ENCODE measurements at places on chromosomes 4 and X.

DNA sequence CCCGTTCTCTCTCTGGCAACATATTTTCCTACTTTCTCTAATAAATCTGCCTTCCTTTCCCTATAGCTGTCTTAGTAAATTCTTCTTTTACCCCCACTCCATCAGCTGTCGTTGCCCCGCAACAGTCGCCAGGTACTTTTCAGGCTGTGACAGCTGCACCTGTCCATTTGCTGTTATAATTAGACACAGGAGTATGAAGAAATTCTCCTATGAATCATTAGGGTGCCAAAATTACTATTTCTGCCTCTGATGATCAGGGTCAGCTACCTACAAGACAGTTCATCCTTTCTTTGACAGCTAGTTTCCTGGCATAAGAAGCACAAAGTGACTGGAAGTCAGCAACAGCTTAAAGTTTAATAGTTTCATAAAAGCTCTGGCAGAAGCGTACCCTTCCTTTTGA, 19.5 kb upstream of the GALNTL6 start:
- DNase-seq = no peak

DNA sequence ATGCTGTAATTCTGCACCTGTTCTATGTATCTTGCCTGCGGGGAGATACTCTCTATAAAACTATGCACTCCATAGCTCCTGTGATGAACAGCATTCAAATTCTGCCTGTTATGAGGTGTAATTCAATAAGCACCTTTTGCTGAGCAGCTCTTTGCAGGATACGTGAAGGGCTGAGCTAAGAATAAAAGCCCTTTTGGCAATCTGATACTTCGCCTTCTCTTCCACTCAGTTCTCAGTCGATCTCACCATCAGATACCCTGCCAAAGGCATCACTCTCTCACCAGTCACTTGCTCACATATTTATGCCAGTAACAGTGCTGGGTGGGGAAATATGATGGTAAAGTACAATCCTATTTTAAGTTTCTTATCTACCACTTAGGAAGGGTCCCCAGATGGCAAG, 67.2 kb downstream of the RPS3A start:
- DNase-seq = no peak

GRCh38 chr4:117783716-117784115, 250.6 kb upstream of the NDST3 start:
- DNase-seq = no peak

DNA sequence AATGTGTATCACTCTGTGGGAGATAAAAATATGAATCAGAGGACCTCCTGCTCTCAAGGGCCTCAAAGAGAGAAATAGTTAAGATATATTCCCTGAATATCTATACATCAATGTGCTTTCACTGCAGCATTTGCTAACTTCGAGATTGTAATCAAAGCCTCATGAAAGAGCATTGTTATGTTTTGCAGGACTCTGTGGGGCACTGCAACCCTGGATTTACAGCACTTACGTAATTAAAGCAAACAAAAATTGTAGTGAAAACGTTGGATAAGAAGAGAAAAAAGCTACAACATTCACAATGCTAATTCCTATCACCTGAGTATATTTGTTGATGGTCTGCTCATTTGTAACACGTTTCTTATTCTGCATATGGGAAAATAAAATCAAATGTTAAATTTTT, 48.0 kb downstream of the ETNPPL start:
- DNase-seq = no peak

- no peak for DNase-seq
Observed at GRCh38 chr4:1939664-1940509, 68.7 kb downstream of the NSD2 start.

DNA sequence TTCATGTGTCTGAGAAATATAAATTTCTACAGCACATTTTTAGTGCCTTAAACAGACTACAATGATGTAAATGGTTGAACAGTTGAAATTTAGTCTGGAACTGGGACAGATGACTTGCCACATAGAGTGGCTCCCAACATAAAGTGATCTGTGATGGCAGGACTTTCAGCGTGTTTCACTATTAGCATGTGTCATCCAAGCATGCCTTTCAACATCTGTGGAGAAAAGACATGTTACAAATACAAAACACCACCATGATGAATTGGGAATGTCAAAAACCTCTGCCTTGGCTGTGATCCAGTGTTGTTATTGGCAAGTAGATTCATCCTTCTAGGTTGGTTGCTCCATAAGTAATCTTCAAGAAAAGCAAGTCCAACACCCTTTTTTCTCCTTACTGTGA, 348.7 kb downstream of the MAPK10 start:
- DNase-seq = no peak

- no peak for DNase-seq
Observed at GRCh38 chrX:153869473-153870287, 16.3 kb downstream of the L1CAM start.

DNA sequence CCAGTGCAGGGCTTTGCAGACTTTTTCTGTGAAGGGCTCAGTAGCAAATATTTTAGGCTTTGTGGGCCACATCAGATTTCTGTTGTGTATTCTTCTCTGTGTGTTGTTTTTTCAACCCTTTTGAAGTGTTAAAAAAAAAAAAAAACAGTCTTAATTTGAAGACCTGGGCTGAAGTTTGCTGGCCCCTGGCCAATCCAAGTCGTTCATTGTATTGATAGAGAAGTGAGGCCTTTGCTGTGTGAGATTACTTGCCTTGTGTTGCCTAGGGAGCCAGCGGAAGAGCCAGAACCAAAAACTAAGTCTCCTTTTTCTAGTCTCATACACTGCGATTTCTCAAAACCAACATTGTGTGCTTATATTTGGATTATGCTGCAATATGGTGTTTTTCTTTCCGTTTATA, 46.9 kb downstream of the MTM1 start:
- DNase-seq = no peak

DNA sequence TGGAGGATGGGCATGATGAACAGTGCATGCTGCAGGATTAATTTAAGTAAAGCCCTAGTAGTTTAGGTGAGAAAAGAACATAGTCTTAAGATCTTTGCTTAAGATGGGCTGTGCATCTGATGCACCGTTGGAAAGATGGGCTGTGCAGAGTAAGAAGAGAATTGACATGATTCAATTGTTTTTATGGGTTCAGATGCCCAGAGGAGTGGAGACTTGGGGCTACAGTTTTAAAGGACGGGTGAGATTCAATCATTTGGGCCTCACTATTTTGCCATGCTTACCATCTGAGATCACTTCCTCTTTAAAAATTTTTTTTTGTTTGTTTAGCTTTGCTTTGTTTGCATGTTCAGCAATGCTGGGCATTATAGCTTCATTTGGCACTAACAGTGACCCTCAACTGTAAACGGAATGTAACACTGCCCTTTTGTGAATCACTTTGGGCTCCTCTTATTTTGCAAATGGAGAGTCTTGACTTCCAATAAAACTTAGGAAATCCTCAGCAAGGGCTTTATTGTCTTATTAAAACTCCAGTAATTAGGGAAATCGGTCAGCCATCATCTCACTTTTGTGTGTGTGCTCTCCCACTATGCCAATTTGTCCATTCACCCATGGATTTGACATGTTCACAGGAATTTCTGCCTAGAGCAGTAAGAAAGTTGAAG, 216.1 kb upstream of the TLL1 start:
- no peak for DNase-seq

DNA sequence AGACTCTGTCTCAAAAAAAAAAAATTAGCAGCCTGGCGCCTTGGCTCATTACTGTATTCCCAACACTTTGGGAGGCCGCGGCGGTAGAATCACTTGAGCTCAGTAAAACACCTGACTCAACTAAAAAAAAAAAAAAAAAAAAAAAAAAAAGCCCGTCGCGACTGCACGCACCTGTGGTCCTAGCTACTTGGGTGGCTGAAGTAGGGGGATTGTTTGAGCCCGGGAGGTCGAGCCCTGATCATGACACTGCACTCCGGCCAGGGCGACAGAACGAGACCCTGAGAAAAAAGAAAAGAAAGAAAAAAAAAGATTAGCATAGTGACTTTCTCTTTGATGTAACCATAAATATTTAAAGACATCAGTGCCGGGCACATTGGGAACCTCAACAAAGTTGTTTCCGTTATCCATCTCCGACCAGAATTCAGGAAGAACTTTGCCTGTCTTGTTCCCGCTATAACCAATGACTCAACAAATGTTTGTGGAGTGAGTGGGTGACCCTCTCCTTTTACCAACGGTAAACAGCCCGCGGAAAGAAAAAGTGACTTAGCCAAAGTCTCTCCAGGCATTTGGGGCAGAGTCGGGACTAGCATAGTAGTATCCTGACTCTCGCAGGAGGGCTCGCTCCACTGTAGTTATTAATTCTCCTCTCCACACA, 553 bp upstream of the MED28 start:
- no peak for DNase-seq

DNA sequence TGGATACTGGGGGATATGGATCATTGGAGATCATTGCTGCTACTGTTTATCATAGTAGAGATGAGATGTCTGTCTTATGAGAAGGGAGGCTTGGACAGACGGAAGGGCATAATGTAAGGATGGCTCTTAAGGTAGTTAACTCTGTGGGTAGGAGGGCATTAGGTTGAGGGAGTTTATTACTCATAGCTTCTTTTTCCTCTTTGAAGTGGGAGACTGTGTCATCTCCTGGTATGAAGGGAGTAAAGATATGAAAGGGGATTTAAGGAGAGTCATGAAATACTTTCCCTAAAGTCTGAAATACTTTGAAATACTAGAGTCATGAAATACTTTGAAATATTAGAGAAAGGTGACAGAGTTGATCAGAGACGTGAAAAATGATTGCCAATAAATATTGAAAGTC, 255.5 kb upstream of the PITX2 start:
- no peak for DNase-seq
